ENCODE measurements at places on chromosomes 7 and 10. TPM values are rescaled to one million over a fixed set of nuclear protein-coding genes. Genes with fewer than 3 reads are reported as not detected.

The AGAP4 gene
- total RNA-seq: 43.7 TPM

The IKZF1 gene
- 350 TPM for total RNA-seq

The IGFBP3 gene
- 10.2 TPM for total RNA-seq

The CXCL12 gene
- not detected for total RNA-seq

The OR2A7 gene
- 0.73 TPM for total RNA-seq

The CADPS2 gene
- not detected for total RNA-seq

The PRSS1 gene
- total RNA-seq: not detected

The SUV39H2 gene
- 5.4 TPM for total RNA-seq

The OPN4 gene
- total RNA-seq: not detected

The NUPR2 gene
- total RNA-seq: not detected

The MTERF1 gene
- total RNA-seq: 20.0 TPM

The TMEM270 gene
- not detected for total RNA-seq

The POT1 gene
- total RNA-seq: 20.8 TPM

The KLF6 gene
- total RNA-seq: 1,044 TPM

The VGF gene
- not detected for total RNA-seq

The EN2 gene
- not detected for total RNA-seq

The FGFBP3 gene
- total RNA-seq: 2.0 TPM

The BMI1 gene
- 66.4 TPM for total RNA-seq

The VAX1 gene
- total RNA-seq: not detected

The INHBA gene
- not detected for total RNA-seq

The COL28A1 gene
- 0.45 TPM for total RNA-seq

The PILRA gene
- 18.8 TPM for total RNA-seq

The PNLIPRP2 gene
- not detected for total RNA-seq

The SPACDR gene
- total RNA-seq: 4.1 TPM

The CHAT gene
- not detected for total RNA-seq

The KCND2 gene
- total RNA-seq: not detected

Data from natural killer cell (primary cell).